ENCODE measurements at places on chromosomes 7 and 10. TPM values are rescaled to one million over a fixed set of nuclear protein-coding genes. Genes with fewer than 3 reads are reported as not detected.
A peak's percentile ranks its signal among the peaks of the same experiment; 100 is the strongest.

- DNase-seq: no peak
Observed at GRCh38 chr7:36309301-36309700, 80.4 kb upstream of the ANLN start.

- no peak for DNase-seq
Observed at GRCh38 chr10:116096526-116096925, 176.5 kb downstream of the GFRA1 start.

DNA sequence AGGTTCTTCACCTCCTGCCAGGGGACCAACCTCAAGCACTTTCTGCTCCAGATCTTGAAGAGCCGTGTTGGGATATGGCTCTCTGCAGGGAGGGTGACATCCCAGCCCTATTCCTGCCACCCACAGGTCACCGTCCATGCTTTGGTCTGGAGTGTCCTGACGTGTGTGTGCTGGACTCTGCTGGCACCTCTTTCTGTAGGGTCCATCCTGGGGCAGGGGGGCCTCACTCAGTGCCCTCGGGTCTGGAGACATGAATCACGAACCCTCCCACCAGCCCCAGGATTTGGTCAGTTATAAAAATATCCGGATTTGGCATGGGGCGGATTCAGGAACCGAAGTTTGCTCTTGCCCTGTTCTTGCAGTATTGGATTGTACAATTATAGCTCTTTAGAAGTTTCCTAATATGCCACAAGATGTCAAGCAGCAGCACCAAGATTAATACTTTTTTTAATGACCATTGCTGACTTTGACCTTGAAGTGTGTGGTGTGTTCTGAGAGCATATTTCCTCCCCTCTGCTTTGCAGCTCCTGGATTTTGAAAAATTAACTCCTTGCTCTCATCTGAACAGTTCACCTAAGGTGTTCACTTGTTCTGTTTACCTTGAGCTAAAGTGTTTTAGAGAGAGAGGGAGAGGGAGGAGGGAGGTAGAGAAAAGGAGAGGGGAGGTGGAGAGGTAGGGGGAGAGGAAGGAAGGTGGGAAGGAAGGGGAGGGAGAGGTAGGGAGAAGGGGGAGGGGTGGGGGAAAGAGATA is 95.4 kb upstream of the SHH start:
- no peak for DNase-seq

GRCh38 chr7:109101332-109101731 is 531.7 kb downstream of the DNAJB9 start:
- DNase-seq: no peak

DNA sequence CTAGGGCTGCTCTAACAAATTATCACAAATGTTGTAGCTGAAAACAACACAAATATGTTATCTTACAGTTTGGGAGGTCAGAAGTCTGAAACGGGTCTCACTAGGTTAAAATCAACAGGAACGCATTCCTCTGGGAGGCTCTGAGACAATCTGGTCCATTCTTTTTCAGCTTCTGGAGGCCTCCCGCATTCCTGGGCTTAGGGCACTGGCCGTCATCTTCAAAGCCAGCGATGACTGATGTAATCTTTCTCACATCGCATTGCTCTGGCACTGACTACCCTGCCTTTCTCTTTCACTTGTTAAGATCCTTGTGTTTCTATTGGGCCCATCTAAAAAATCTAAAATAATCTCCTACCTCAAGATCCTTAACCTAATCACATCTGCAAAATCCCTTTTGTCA is 1071.5 kb upstream of the C7orf33 start:
- no peak for DNase-seq

- no peak for DNase-seq
Observed at GRCh38 chr7:47325337-47325736, 256.6 kb downstream of the TNS3 start.

DNA sequence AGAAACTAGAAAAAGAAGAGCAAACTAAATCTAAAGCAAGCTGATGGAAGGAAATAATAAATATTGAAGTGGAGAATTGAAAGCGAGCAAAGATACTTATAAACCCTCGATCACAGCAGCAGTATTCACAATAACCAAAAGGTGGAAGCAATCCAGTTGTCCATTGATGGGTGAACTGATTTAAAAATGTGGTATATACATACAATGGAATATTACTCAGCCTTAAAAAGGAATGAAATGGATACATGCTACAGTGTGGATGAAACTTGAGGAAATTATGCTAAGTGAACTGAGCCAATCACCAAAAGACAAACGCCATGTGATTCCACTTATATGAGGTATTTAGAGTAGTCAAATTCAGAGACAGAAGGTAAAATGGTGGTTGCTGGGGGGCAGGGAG is 17.5 kb downstream of the ZCCHC24 start:
- DNase-seq: no peak

DNA sequence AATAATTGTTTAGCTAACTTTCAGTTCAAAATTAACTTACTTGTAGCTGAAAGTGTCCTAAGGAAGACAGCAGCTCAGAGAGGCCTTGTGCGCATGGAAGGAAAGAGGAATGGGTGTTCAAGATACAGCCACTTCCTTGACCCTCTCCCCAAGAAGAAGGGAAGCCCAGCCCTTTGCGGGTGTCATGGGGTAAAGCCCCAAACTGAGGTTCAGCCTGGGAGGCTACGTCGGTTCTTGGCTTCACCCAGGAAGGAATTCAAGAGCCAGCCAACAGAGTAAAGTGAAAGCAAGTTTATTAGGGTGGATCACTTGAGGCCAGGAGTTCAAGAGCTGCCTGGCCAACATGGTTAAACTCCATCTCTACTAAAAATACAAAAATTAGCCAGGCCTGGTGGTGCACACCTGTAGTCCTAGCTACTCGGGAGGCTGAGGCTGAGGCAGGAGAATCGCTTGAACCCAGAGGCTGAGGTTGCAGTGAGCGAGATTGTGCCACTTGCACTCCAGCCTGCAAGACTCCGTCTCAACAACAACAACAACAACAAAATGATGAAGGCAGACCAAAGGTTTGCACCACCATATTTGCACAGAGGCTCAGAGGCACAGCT is 15.9 kb downstream of the GPRIN2 start:
- no peak for DNase-seq

DNA sequence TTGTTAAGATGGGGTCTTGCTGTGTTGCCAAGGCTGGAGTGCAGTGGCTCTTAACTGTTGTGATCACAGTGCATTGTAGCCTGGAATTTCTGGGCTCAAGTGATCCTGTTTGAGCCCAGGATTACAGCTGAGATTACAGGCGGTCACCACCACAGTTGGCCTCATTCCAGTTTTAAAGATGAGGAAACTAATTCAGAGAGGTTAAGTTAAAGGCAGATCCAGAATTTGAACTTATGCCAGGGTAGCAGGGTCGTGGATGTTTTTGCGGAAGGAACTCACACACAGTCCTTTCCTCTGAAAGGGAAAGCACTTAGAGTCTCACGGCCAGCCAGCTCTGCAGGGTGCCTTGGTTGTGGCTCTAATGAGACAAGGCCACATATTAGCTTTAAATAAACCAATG is 84.7 kb downstream of the MMRN2 start:
- no peak for DNase-seq

- no peak for DNase-seq
Observed at GRCh38 chr10:118729641-118730258, 25.0 kb downstream of the CACUL1 start.

DNA sequence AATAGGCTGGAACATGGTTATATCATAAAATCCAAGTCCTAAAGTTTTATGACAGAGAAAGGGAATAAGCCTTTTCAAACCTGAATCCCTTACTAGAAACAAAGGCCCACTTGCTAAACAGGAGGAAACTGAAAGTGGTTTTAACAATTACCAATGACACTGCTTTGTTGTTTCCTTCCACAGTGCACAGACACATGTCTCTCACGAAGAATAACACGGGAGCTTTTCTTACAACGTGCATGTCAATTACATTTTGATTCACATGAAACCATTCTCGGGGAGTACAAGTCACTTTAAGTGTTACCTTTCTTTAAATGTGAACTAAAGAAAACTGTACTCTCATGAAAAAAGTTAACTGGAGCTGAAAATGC is 1.4 kb downstream of the MRPS33 start:
- DNase-seq: no peak

DNA sequence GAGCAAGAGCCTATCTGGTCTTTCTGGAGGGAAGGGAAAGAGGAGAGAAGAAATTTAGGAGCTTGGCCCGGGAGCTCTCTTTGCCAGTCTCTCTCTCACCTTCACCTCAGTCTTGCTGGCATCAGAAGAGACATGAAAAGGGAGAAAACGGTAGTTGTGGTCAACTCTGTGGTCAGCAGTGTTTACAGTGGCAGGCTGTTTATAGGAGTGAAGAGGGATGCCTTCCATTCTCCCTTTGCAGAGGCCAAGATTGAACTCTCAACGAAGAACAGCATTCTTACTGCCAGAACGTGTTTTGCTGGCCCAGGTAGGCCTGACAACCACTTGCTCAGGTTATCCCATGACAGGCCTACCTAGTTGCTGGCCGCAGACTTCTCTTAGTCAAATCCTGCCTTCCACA is 133.3 kb downstream of the CCDC3 start:
- DNase-seq: no peak

- no peak for DNase-seq
Observed at GRCh38 chr7:983004-983615, at the start of gene CYP2W1. CYP2W1 (plus strand) TSS chr7:983181; CDS start chr7:983212, 31 bp downstream.

- no peak for DNase-seq
Observed at GRCh38 chr10:79066411-79067240, 2.1 kb upstream of the ZMIZ1 start.

GRCh38 chr7:107744345-107744750 is 406 bp downstream of the CBLL1 start:
- no peak for DNase-seq

GRCh38 chr10:30870896-30871295 is 160.8 kb downstream of the ZNF438 start:
- no peak for DNase-seq

- no peak for DNase-seq
Observed at GRCh38 chr7:152664636-152665035, 11.3 kb downstream of the XRCC2 start.

GRCh38 chr10:69318106-69318866 is 40.0 kb downstream of the HK1 start:
- peak; percentile 93 for DNase-seq

- DNase-seq: no peak
Observed at GRCh38 chr10:89245802-89246201, 5.8 kb downstream of the LIPA start.

DNA sequence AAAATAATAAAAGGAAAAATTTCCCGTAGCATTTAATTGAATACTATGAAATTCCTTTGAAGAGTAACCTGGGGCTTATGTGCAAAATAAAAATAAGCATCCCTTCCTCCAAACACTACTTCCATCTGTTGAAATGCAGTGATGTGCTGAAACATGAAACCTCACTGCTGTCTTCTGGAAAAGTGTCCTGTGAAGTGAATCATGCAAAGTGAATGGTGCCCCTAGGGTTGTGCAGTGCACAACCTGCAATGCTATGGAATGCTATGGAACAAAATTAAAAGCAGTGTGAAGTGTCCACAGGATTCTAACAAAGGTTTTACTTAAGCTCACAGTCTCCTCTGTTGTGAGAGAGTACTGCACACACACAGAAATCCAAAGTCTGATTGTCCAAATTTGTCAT is 480.9 kb downstream of the ETV1 start:
- DNase-seq: no peak

GRCh38 chr10:86413046-86413728 is 46.6 kb upstream of the GRID1 start:
- no peak for DNase-seq

ASAH2B gene
- total RNA-seq: 6.8 TPM

SMURF1 gene
- total RNA-seq: 10.0 TPM

CDC14C gene
- total RNA-seq: not detected

CCNJ gene
- total RNA-seq: 2.4 TPM

MNX1 gene
- not detected for total RNA-seq

NUTM2E gene
- not detected for total RNA-seq

SYNPO2L gene
- total RNA-seq: 290 TPM
